Upper lobe of left lung (tissue), 6 donors: ENCODE measurements at places on chromosomes 16 and 17. TPM values are rescaled to one million over a fixed set of nuclear protein-coding genes. Genes with fewer than 3 reads are reported as not detected.

The MEOX1 gene
- 1.6 TPM for total RNA-seq

The DHRS7C gene
- total RNA-seq: not detected

DNA sequence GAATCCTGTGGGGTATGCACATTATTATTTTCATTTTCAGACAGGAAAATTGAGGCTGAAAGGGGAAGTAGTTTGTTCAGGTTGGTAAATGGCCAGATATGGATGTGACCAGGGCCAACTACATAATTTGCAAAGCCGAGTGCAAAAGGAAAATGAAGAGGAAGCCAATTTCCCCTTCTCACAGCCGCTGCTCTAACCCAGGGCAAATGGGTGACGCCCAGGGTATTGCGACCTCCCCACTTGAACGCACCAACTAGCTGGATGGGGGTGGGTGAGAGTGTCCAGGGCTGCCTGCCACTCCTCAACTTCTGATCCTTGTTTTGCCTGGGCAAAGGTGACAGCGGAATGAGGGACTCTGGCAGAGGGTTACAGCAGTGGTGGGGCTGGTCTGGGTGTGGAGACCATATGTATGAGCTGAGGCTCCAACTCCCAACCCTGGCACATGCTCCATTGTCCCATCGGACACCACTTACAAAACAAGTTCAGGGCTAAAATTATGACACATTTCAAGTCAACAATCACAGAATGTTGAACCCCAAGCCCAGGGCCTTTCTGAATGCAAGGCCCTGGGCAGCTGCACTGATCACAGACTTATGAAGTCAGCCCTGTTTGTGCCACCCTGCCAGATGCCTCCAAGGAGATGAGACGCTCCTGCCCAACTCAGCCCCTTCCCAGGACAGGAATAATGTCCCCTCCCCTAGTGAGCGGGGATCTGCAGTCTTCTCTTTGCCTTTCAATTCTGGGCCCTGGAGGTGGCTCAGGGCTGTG, 1.7 kb downstream of the ANKRD40CL start:
- no peak for DNase-seq

DNA sequence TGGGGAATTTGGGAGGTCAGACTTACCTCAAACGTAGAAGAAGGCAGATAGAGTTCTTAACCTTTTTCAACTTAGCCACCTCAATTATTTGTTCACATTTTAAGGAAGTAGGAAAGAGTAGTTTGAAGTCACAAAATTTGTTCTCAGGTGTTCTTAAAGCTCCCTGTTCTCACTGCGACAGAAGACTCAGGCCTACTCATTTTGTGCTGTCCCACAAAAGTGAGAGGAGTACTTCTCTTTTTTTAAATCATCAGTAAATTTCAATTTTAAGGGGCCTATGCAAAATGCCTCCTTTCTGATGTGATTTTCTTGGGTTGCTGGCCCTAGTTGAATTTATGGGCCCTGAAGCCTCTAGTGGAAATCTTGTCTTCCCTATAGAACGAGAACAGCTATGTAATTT, 133.4 kb downstream of the MAP2K6 start:
- DNase-seq: no peak

DNA sequence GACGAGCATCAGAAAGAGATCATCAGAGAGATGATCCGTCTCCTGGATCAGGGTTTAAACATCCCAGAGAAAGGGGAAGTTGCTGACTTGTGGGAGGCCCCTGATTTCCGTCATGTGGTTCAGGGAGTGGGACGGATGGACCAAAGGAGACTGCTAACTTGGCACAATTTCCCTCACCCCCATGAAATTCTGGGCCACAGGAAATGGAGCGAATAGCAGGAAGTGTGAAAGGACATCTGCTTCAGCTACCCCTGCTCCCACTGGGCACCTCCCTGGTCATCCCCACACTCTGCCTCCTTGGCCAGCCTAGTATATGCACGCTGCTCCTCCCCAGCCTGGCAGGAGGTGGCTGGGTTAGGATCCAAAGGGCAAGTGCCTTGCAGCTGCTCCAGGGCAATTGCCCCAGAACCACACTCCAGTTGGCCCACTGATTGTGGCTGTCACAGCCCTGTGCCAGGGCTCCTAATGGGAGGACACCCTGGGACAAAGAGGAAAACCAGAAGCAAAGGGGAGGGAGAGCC, 1.3 kb downstream of the ARRB2 start:
- peak; percentile 64 for DNase-seq

DNA sequence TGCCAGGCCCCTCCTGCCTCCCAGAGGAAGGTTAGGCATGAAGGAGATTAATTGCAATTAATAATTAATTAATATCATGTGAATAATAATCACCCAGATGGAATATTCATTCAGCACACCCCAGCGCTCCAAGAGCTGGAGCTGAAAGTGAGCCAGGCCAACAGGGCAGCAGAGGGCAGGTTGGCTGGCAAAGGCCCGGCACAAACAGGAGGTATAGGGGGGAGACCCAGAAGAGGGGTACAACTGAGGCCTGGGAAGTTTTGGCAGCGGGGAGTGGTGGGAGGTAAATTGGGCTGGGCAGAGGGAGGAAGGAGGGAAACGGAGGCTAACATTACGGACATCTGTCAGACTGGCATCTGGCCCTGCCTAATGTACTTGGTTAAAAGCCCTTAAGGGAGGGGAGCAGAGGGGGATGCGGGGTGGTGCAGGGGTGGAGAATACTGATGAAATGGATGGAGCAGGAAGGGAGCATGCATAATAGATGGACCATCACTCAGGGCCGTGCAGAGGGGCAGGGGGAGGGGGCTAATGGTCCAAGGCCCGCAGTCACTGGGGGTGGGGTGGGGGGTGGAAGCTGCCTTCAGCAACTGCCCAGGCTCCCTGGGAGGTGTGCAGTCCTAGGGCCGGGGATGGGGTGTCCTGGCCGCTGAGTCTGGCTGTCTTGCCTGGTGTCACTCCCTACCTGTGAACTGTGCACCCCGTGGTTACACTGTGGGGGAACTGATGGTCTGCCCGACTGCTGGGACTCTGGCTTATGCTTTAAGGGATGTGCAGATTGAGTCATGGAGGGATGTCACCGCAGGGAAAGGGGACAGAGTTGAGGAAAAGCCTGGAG, 1.9 kb downstream of the ADAM11 start:
- DNase-seq: peak; percentile 34

DNA sequence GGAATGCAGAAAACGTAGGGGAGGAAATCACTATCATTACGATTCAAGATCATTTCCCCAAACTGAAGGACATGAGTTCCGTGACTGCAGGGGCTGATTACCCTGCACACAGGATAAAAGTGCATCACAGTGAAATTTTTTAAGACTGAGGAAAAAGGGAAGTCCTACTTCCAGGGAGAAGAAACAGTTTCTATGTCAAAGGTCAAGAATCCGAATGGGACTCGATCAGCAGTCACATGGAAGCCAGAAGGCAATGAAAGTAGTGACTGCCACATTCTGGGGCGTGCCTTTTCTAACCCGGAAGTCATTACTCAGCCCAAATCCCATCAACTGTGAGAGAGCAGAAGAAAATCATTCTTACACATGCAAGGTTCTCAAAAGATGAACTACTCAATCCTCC, 12.1 kb downstream of the ZZEF1 start:
- DNase-seq: no peak

- DNase-seq: peak; percentile 91
These were observed 2.1 kb downstream of the HES7 start for GRCh38 chr17:8121681-8122421.

The DOC2A gene
- 5.6 TPM for total RNA-seq

The AIPL1 gene
- total RNA-seq: not detected

- DNase-seq: no peak
These were observed 96.5 kb downstream of the WSCD1 start for GRCh38 chr17:6166492-6167179.

DNA sequence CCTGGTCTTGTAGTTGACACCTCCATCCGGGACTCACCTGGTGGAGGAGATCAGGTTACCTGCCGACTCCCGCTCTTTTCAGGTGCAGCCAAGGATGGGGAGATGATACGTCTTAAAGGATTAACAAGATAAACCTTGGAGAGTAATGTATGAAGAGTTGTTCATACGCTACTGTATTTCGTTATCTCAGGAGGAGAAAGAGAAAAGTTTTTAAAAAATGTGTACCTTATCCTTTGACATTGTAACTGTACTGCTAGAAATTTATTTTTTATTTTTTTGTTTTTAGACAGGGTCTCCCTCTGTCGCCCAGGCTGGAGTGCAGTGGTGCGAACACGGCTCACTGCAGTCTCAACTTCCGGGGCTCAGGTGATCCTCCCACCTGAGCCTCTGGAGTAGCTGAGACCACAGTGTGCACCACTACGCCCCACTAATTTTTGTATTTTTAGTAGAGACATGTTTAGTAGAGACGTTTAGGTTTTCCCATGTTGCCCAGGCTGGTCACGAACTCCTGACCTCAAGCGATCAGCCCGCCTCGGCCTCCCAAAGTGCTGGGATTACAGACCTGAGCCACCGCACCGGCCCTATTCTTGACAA, 764 bp upstream of the SMURF2 start:
- peak; percentile 55 for DNase-seq

DNA sequence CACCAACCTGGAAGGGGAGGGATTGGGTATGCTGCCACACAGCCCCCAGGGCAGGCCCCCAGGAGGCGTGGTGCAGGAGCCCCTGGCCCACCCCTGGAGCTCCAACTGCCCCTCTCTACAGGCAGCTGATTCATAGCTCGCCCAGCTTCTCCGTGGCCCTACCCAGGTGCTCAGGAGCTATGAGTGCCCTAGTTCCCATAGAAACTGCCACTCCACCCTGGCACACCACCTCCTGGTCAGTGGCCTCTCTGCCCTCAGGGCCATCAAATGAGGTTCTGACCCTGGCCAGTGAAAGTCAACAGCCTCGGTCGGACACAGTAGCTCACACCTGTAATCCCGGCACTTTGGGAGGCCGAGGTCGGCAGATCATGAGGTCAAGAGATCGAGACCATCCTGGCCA, 18.0 kb downstream of the CNGB1 start:
- peak; percentile 44 for DNase-seq

GRCh38 chr16:81842564-81843242, 63.6 kb downstream of the PLCG2 start:
- no peak for DNase-seq

- peak; percentile 84 for DNase-seq
These were observed at the start of gene HBM for GRCh38 chr16:165539-166374. Gene HBM, plus strand, starts transcription at chr16:165978. Its CDS starts 20 bp downstream, at chr16:165998.

GRCh38 chr16:12126091-12126806, 149.7 kb downstream of the SNX29 start:
- no peak for DNase-seq

DNA sequence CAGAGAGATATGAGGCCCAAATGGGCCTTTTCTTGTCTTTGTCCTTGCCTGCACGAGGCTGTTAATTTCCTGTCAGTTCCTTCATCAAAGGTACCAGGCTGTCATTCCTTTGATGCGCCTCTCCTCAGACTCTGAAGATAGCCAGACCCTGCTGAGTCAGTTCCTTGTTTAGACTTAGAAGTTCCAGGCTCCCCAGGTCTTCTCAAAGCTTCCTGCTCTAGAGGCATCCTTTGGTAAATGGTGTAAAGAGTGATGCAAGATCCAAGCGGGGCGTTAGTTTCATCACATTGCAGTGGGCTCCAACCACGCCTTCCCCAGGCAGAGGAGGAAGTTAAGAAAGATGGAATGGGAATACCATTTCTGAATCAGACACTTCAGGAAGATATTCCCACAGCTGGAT, 4.0 kb upstream of the CDH11 start:
- no peak for DNase-seq

DNA sequence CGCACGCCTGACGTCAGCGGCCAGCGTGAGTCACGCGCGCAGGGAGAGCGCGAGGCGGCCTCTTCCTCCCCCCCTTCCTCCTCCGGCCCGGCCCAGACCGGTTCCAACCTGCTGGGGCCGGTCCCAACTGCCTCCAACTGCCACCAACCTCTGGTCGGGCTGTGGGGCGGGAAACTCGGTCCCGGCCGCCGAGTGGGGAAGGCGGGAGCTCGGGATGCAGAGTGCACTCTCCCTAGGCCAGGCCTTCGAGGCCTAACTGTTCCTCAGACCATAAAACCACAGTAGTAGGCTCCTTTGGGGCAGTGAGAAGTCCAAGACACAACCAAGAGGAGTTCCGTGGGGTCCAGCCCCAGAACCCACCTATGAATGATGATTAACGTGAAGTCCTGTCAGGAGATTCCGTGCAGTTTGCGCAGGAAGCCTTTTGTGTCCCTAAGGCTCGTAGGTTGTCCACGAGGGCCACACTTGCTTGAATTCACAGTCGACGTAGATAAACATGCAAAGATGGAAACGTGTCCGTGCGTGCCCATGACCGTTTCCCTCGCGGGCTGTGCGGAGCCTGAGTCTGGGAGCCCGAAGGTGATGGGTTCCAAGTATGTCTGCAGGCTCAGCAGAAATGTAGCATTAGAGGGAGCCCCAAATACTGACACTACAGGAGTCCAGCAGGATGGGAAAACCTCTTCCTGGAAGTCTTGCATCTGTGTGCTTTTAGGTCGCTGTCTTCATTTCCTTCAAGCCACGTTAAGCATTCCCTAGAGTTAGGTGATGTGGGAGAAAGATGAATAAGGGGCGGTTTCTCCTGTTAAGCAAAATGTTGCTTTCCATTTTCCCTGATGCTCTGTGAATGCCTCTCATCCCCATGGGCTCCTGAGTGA, 647 bp downstream of the UNK start:
- peak; percentile 85 for DNase-seq

- no peak for DNase-seq
These were observed 2.2 kb upstream of the LPCAT2 start for GRCh38 chr16:55506708-55507107.

DNA sequence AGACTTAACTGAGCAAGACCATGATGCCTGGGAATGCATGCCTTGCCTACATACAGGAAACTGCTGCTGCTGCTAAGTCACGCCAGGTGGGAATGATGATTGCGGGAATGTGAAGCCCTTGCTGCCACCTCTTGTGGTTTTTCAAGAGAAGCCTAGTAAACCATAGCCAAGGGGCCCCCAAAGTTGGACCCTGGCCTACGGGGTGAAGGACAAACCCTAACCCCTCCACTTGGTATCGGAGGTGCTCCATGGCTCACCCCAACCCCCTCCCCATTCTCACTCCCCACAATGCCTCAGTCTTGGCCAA, 233.9 kb downstream of the ZNF423 start:
- no peak for DNase-seq

The WSCD1 gene
- total RNA-seq: 3.7 TPM

The ZFPM1 gene
- 1.0 TPM for total RNA-seq

- no peak for DNase-seq
These were observed 40.4 kb downstream of the TNRC6A start for GRCh38 chr16:24769806-24770205.

The PYY gene
- total RNA-seq: not detected

DNA sequence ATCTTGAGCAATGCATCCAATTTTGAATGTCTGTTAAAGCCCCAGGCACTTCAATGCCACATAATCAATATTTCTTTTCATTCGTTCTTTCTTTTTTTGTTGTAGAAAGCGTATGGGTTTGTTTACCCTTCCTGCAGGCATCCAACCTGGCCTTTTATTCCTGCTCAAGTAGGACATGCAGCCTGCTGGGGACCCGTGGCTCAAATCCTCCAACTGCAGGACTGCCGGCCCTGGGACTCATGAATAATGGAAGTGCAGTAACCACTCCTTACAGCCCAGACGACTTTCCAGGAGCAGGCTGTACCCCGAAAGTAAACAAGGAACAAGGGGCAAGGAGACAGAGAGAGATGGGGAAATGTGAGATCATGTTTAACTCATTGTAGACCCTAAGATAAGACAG, 126.4 kb downstream of the SALL1 start:
- DNase-seq: no peak
